Cardiac muscle cell (in vitro differentiated cells and primary cell): ENCODE measurements at places on chromosomes 3 and 15.

GRCh38 chr15:81213982-81214381 lies 17.3 kb downstream of the IL16 start:
- DNase-seq: no peak

DNA sequence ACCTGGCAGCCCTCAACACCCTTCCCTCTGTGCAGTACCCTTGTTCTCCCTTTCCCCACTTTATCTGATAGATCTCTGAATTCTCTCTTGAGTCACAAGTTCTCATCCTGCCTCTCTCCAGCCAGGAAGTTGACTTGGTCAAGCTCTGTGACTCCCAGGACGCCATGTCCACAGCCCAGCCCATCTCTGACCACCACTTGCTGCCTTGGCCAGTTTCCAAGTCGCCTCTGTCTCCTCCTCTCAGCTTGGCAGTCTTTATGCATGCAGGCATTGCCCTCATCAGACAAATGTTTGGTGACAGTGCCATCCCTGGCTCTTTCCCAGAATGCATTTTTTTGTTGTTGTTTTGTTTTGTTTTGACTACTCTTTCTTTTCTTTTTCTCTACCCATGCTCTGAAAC lies 25.7 kb downstream of the ZNF35 start:
- DNase-seq: no peak

GRCh38 chr15:47473106-47473725 lies 244.1 kb upstream of the SEMA6D start:
- DNase-seq: peak; percentile 2

DNA sequence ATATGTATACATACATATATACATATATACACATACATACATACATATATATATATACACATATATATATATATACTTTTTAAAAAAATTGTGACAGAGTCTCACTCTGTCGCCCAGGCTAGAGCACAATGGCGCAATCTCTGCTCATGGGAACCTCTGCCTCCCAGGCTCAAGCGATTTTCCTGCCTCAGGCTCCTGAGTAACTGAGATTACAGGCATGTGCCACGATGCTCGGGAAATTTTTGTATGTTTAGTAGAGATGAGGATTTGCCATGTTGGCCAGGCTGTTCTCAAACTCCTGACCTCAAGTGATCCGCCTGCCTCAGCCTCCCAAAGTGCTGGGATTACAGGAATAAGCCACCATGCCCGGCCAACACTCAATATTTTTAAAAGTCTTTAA lies 302.5 kb downstream of the UNC13C start:
- DNase-seq: no peak

- no peak for DNase-seq
Observed at GRCh38 chr3:127073941-127074820, 91.3 kb downstream of the PLXNA1 start.
